ENCODE measurements at places on chromosomes 7 and 10. TPM values are rescaled to one million over a fixed set of nuclear protein-coding genes. Genes with fewer than 3 reads are reported as not detected.

MOGAT3 gene
- total RNA-seq: not detected

DNA sequence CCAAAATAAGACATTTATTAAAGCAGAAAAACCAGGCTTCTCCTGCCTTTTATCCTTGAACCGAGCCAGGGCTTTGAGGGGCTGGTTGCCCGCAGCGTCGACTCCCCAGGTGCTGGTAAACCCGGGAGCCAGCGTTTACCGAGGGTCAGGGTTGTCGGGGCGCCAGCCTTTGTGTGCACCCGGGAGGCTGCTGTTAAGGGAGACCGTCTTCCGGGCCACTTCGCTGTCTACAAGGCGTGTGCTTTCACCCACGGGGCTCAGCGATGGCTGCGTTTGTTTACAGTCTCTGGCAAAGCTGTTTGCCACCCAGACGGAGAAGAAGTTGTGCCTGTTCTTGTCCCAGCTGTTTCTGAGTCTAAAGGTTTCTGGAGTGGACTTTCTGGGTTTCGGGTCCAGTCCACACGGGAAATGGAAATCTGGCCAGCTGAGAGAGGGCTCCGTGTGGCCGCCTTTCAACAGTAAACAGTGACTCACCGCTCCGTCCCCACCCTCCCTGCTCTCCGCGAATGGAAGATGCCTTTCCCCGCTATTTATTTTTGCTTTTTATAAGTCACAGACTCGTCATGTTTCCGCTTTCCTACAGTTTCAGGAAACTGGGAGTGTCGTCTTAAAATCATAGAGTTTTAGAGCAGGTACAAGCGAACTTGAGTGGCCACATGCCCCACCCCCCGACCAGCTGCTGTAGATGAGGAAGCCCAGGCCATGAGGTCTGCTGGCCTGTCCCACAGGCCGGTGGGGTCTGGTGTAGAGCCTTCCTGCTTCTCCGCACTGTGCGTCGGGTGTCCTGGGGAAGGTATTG lies 2.2 kb downstream of the MAFK start:
- peak; percentile 91 for DNase-seq

- no peak for DNase-seq
Measured at GRCh38 chr7:50281680-50282445, 22.7 kb upstream of the IKZF1 start.

GRCh38 chr7:22331704-22332103 lies 25.2 kb downstream of the RAPGEF5 start:
- no peak for DNase-seq

- no peak for DNase-seq
Measured at GRCh38 chr10:47329855-47330254, 7.6 kb downstream of the GDF2 start.

DNA sequence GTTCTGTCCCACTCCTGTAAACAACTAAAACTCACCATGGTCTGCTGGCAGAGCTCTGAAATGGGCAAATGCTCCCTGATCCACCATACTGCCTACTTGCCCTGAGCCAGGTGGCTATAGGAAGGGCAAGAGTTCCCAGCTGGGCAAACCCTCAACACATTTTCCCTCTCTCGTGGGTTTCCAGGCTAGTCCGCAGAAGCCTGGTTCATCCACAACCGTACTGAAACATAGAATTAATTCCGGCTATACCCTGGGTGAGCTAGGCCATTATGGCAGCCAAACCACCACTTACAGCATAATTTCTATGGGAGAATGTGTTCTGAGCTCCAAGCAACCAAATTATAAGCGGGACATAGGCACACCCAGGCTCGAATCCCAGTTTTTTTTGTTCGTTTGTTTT lies 20.1 kb upstream of the DDIT4 start:
- no peak for DNase-seq

DNA sequence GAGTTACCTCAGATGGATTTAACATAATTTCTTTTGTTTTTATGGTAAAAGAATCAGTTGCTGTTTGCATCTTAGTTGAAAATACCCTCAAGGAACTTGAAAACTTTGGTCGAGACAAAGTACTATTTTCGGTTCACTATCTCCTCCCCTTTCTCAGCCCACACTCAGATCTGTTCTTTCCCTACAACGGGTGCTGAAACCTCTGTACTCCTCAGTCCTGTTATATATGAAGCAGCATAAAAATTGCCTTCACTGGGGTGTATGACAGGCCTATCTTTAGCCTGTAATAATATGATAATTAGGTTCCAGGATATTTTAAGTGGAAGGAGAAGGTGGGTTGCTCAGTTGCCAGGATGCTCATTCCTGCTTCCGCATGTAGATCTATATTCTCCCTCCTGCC lies 105.2 kb upstream of the NOBOX start:
- no peak for DNase-seq

DNA sequence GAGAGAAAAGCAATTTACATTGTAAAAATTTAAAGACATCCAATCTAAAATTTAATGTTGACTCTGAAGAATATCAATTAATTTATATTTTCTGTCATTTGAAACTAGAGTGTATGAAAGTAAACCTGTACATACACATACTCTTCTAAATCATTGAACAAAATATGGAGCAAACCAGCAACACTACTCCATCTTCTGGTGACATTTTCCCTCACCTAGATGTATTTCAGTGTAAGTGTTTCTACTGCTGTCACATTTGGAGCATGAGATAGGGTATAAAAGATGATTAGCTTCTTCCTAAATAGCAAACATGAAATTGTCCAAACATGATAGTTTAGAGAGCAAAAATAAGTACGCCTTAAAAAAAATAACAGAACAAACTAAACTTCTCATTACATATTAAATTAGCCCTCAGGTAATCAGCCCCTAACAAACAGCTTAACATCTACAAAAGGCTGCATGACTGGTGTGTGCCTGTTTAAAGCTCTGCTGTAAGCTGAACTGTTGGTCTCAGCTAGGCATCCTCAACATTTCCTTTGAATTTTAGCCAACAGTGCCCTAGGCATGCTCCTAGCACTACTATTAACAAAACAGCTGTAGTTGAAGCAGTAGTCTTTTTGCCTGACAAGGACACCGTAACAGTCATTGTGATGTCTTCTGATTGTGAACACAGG lies 189.8 kb downstream of the CTNNA3 start:
- no peak for DNase-seq
